Stimulated activated CD4-positive, alpha-beta T cell treated with anti-CD3 and anti-CD28 coated beads, Interleukin-2, amount 100 ng/mL, for 48 hours (primary cell): ENCODE measurements at places on chromosomes 2 and 18.
A peak's percentile ranks its signal among the peaks of the same experiment; 100 is the strongest.

GRCh38 chr18:398935-399630, 101.4 kb downstream of the COLEC12 start:
- no peak for DNase-seq

DNA sequence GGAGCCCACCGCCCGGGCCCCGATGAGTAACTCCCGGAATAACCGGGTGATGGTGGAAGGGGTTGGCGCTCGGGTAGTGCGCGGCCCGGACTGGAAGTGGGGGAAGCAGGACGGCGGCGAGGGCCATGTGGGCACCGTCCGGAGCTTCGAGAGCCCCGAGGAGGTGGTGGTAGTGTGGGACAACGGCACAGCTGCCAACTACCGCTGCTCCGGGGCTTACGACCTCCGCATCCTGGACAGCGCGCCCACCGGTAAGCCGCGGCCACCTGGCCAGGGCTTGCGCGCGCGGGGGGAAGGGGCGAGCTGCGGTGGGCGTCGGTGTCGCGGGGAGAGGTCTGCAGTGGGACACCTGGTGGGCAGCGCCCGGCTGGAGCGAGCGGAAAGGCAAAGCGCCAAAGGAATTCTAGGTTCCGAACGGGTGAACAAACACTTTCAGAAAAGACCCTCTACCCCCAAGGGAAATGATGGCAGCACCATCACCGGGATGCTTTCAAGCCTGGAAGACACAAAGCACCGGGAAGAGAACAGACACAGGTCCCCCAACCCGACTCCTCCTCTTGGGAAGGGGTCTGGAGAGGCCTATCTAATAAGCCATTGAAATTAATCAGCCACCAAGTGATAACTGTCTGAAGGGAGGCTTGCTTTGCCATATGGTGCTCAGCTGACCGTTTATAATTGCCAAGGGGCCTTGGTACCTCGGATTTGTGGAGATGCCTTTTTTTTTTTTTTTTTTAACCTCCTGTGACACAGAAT, 1.1 kb downstream of the MIB1 start:
- peak; percentile 24 for DNase-seq

GRCh38 chr2:136297994-136298393, 180.0 kb upstream of the CXCR4 start:
- DNase-seq, result no peak

DNA sequence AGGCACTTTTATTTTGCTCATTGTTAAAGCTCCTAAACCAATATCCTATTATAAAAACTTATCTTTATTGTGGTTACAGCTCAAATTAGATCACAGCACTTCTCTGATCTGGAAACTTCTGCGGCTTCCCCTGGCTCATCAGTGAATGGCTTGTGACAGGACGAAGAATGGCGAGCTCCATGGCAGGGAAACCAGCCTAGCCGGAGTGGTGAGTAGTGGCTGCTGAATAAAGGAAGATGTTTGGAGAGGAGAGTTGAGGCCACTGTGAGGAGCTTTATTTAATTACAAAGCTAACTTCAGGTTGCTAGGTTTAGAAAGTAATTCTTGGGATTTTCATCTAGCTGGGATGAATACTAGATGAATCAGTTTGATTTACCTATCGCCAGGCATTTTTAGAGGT, 213.5 kb downstream of the CYRIA start:
- no peak for DNase-seq

DNA sequence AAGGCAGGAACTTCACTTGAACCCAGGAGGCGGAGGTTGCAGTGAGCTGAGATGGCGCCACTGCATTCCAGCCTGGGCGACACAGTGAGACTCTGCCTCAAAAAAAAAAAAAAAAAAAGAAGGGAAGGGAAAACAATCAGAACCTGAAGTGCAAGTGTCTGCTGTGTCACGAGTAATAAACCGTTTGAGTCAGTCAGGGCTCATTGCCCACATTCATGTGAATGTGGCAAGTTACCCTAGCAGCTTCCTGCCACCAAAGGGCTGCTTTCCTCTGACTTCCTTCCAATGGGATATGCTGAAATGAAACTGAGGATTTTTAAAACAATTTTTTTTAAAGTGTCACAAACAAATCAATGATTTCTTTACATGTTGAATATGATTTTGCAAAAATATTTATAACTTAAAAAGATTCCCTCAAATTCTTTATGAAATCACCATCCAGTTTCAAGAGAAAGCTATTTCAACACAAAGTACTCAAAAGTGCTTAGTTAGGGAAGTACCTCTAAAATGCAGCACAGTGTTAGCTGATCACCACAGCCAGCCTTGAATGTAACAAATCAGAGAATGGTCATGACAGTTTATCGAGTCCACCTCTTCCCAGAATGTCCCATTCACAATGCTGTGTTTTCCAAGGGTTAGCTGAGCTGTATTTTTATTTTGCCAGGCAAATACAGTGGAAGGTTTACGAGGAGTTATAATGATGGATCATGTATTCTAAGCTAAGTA, 36.4 kb downstream of the WDSUB1 start:
- DNase-seq, result no peak

- DNase-seq, result no peak
These were observed 331.1 kb downstream of the RND3 start for GRCh38 chr2:150156415-150156814.

GRCh38 chr2:27638709-27639108, 9.9 kb downstream of the GPN1 start:
- DNase-seq, result no peak

GRCh38 chr2:269356-270030, 4.7 kb downstream of the ACP1 start:
- no peak for DNase-seq

GRCh38 chr2:46767706-46768105, 147.9 kb downstream of the MCFD2 start:
- no peak for DNase-seq

- no peak for DNase-seq
These were observed at the start of gene OSR1 for GRCh38 chr2:19358242-19359020. OSR1 (minus strand) TSS chr2:19358623; CDS start chr2:19353805, 4,818 bp downstream.
